Stimulated activated CD8-positive, alpha-beta memory T cell treated with anti-CD3 and anti-CD28 coated beads, Interleukin-4, amount 100 ng/mL, for 4 hours (primary cell): ENCODE measurements at places on chromosomes 12 and 14.

DNA sequence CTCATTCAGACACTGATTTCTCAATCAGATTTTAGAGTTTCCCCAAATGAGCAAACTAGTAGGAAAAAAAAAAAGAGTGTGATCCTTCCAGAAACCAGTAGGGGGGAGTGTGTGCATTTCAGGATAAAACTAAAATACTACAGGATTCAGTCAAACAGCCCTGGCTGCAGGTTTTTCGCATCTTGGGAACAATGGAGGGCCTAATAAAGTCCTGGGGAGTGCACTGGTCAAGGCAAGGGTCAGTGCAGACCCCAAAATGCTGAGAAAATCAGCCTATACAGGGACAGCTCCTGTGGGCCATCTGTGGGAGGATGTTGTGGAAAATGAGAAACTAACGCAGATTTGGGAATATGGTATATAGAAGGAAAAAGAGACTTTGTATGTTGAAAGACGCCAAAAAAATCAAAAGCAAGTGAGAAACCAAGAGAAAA lies 22.2 kb upstream of the ABCD4 start:
- DNase-seq = no peak

DNA sequence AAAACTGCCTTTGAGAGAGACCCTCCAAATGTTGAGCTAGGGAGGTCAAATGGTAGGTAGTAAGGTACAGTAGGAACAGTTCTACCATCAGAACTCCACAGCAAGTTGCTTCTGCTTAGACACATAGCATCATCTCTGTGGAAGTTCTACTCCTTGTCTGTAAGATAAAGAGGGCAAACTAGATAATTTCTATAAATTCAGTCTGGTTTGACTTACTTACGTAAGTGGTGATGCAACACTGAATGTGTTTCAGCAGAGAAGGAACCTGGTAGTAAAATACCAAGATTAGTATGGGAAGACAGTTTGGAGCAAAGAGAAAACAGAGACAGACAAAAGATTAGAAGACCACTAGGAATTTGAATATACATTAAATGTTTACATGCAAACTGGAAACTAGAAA lies 42.0 kb downstream of the KITLG start:
- no peak for DNase-seq

GRCh38 chr14:38297681-38298080 lies 41.8 kb upstream of the CLEC14A start:
- no peak for DNase-seq

- DNase-seq = no peak
Observed at GRCh38 chr14:57847706-57848105, 18.2 kb downstream of the SLC35F4 start.

- DNase-seq = no peak
Observed at GRCh38 chr12:88516811-88517210, 63.5 kb downstream of the KITLG start.

- DNase-seq = no peak
Observed at GRCh38 chr12:95838125-95838524, 20.6 kb upstream of the SNRPF start.

DNA sequence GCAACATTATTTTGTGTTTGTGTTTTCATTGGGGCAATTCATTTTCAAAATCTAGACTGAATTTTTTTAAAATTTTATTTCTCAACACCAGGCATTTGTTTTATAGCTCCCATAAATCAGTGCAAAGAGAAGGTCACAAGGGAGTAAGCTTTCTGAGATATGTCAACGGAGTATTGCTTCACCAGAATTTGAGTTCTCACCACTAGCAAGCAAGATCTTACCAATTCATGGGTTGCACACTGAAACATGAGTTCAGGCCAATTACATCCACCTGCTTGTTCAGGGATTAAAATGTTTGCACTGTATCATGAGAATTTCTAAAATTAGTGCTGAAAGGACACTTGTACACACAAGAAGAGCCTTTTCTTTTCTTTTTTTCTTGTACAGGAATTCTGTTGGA lies 121.9 kb downstream of the CAND1 start:
- no peak for DNase-seq

GRCh38 chr12:34142430-34142829 lies 120.1 kb downstream of the ALG10 start:
- no peak for DNase-seq

- DNase-seq = no peak
Observed at GRCh38 chr12:102316723-102317122, 119.1 kb upstream of the PMCH start.

DNA sequence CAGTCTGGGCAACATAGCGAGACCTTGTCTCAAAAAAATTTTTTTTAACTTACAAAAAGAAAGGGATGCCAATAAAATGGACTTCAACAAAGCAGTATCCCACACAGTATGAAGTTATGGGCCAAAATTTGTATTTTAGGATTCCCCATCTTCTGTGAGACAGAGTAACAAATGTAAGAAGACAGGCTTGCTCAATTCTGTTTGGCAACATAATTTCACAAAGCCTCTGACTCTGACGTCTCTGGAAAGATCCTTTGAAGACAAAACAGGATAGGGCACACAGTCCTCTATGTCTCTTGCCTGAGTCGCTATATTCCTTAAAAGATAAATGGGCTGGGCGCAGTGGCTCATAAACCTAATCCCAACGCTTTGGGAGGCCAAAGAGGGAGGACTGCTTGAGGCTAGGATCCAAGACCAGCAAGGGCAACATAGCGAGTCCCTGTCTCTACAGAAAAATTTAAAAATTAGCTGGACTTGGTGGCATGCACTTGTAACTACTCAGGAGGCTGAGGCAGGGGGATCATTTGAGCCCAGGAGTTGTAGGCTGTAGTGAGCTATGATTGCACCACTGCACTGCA lies 1.1 kb upstream of the HOMEZ start:
- DNase-seq = no peak

GRCh38 chr12:131637986-131638385 lies 72.9 kb upstream of the SFSWAP start:
- no peak for DNase-seq

DNA sequence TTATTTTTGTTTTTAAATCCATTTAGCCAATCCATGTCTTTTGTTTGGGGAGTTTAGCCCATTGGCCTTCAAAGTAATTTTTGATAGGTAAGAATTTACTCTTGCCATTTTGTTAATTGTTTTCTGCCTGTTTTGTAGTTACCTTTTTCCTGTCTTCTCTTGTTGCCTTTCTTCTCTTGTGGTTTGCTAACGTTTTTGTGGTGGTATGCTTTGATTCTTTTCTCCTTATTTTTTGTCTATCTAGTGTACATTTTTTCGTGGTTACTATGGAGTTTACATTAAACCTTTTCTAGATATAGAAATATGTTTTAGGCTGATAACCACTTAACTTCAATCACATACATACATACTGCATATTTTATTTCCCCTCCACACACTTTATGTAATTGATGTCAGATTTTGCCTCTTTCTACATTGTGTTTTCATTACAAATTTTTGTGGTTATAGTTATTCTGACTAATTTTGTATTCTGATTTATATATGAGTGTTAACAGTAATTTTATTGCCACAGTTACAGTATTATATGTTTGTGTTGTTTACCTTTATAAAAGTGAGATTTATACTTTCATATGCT lies 19.2 kb upstream of the PPP1R12A start:
- DNase-seq = no peak

DNA sequence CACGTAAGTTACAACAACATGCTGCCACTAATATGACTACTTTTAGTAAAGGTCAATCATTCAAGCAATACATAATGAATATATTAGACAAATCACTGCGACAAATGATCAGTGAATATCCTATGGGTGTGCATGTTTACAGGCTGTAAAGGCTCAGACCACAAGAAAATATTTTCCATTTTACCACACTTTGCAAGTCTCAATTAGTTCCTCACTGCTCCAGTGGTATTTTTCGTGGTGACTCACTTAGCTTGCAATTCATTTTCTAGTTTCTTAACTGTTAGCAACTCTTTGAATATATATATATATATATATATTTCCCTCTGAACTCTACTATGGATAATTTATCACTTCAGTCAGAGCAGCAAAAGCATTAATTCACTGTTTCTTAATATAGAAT lies 96.9 kb downstream of the EML5 start:
- DNase-seq = no peak

- no peak for DNase-seq
Observed at GRCh38 chr12:123041042-123041531, 60.6 kb downstream of the ARL6IP4 start.

DNA sequence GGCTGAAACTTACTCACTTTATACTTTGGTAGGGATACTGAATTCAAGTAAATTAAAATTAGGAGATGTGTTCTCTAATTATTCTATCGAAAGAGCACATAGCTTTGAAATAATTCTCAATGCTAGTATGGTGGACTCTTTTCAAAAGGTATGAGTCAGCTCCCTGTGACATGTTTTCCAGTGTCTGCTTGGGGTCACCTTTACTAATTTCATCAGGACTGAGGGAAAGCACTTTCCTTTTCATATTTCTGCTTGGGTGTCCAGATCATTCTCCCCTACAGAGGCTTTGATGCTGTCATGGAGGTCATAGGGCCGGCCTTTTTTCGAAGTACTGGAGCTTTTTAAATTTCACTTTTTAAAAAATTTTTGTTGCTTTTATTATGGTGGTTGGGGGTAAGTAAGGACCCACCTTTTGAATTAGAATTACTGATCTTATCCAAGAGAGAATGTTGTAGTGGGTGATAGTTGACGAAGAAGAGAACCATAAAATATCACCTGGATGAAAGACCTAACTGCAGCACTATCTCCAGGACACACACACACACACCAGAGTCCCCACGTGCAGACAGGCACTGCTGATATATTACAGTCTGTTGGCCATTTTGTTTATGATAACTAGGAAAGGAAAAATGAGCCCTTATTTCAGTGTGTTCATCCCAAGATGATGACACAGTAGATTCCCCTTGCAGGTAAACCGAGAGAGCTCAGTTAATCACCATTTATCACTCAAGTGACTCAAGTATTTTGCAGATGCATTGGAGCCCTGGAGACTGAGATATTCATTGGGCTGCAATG lies 558.6 kb downstream of the DIO2 start:
- DNase-seq = no peak

DNA sequence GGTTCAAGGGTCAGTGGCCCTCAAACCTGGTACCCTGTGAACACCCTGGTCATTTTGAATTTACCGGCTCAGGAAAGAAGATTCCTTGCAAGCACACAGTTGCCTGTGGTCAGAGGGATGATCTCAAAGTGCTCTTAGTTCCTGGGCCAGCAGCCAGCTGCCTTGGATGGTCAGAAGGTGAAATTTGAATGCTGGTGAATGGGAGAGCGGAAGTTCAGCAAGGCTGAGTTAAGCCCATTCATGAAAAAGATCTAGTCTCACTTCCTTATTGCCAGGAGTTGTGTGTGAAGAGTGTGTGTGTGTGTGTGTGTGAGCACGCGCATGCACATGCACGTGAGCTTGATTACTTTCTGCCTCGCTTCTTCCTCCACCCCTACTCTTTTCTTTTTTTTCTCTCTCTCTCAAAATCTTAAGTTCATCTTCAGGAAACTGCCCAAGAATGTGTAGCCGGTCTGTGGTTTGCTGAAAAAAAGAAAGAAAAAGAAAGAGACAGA lies 155.5 kb upstream of the CCND2 start:
- no peak for DNase-seq

GRCh38 chr12:126247936-126248335 lies 1182.7 kb downstream of the AACS start:
- no peak for DNase-seq

- no peak for DNase-seq
Observed at GRCh38 chr14:40119765-40120164, 687.5 kb upstream of the FBXO33 start.

DNA sequence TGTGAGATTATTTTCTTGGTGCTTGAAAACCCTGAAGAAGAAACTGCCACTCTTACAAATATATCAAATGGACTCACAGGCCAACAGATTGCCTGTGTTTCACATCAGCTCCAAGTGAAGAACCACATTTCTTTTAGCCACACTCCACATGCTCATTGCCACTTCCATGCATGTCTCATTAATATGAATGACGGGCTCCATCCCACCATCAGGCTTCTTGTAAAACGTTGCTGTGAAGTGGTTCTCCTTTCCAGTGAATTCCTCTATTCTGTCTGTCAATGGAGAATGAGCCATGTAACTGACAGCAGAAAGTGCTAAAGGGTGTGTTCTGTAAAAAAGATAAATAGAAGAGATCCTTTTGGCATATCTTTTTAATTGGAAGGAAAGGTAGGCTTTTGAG lies 188.2 kb upstream of the RMST start:
- no peak for DNase-seq

DNA sequence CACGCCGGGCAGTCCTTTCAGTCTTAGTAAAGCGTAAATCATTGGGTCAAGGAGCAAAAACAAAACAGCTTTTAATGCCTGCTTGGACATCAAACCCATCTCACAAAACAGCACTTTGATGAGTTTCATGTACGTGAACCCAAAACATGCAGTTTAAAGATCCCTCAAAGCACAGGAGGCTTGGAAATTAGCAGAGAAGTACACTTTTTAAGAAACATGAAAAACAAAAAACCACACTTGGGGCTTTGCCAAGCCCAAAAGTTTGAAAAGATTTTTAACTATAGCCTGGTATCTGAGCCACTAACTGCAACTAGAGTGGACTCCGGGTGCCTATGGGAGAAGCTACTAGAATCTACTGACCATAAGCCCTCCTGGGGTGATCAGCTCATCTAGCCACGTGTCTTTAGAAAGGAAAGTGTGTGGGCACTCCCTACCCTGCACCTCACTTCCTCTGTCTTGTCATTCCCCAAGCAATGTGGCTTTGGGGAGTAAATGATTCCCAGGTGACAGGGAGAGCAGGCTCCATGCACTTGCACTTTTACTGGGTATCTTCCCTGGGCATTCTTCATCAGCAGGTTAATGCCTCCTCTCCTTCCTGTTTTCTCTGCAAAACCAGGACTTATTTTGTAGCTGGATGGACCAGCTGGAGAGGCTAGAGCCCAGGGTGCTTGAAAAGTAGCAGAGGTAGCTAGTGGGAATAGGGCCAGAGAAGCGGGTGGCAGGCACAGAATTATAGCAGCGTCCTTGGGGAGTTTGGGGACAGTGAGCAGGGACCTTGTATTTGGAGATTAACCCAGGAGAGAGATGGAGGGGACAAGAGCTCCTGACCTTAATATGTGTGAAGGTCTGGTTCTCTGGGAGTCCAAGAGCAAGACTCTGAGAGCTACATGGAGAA lies 339.3 kb downstream of the BCL11B start:
- no peak for DNase-seq

DNA sequence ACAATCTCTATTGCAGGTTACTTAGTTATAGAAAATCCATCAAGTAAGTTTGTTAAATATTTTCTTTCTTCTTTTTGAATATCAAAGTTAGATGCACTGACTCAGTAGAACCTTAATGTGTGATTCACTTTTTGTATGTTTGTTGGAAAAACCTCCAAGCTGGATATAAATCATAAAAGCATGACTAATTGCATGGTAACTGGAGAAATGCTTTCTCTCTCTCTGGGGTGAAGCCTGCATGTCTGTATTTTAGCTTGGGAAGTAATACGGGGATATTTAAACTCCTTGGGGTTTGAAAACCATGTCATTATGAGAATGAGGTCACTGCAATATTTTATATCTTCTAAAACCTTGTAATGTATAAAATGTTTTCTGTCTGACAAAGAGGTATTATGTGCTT lies 58.6 kb upstream of the MYF6 start:
- DNase-seq = no peak

GRCh38 chr14:104724981-104725771 lies 1.1 kb downstream of the ADSS1 start:
- DNase-seq = no peak

GRCh38 chr12:34348836-34349672 lies 326.8 kb downstream of the ALG10 start:
- DNase-seq = no peak

- no peak for DNase-seq
Observed at GRCh38 chr14:76719666-76720065, 41.6 kb upstream of the VASH1 start.
